ENCODE measurements at places on chromosomes 3 and 15.

GRCh38 chr15:100778831-100779288 is 100.8 kb upstream of the ALDH1A3 start:
- peak; percentile 69 for DNase-seq

- DNase-seq, result no peak
Measured at GRCh38 chr3:99837715-99838114, 20.1 kb downstream of the CMSS1 start.

DNA sequence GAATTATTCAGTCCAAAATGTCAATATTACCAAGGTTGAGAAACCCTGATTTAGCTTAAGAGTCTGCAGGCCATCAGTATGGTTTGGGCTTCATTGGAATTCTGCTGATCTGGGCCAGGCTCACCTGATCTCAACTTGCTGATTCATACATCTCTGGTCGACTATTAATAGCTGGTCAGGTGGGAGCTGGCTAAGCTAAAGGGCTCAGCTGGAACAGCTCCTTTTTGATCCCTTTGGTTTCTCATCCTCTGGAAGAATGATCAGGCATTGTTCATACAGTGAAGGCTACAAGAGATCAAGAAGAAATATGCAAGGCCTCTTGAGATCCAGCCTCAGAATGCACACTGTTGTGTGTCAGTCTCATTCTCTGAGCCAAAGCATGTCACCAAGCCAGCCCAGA is 123.3 kb upstream of the MME start:
- no peak for DNase-seq

DNA sequence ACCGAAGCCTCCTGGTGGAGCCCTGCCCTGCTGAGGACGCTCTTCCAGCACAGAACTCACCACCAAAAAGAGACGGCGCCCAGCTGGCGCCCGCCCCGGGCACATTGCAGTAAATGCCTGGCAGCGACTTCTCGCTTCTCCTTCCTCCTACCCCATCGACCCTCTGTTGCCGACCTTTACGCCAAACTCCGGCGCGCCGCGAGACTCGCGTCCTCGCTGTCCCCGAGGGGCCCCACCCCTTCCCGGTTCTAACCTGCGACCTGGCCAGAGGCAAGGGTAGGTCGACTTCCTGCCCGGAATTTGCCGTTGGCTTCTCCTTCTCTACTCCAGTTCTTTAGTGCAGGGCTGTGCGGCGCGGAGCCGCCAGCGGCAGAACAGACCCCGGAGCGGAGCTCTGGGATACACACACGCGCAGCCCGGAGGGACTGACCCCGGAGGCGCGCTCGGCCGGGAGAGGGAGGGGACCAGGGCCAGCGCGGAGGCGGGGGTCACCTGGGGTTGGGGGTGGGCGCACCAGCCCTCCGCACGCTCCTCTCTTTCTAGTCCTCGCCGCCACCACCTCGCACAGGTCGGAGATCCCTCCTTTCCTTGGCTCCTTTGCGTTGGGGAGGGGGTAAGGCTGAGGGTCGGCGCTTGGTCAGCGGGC is 226.6 kb upstream of the AZI2 start:
- peak; percentile 18 for DNase-seq

- DNase-seq, result no peak
Measured at GRCh38 chr15:78130466-78131294, 565 bp downstream of the CIB2 start.

DNA sequence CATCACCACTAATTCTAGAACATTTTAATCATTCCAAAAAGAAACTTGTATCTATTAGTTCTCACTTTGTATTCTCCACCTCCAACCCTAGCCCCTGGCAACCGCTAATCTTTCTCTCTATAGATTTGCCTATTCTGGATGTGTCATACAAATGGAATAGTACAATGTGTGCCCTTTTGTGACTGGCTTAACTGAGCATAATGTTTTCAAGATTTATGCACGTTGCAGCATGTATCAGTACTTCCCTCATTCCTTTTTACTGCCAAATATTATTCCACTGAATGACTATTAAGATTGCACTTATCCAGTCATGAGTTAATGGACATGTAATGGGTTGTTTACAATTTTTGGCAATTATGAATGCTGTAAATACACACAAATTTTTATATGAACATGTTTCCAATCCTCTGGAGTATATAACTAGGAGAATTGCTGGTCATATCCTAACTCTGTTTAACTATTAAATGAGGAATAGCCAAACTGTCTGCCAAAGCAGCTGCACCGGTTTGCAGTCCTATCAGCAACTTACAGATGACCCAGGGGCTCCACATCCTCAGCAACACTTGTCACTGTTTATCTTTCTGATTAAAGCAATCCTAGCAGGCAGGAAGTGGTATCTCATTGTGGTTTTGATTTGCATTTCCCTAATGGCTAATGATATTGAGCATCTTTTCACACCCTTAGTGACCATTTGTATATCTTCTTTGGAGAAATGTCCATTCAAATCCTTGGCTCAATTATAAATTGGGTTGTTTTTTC is 42.9 kb downstream of the DCUN1D1 start:
- no peak for DNase-seq

- no peak for DNase-seq
Measured at GRCh38 chr15:83278191-83278590, 6.3 kb downstream of the BNC1 start.

GRCh38 chr3:21435871-21436270 is 315.1 kb downstream of the ZNF385D start:
- DNase-seq, result peak; percentile 88

- no peak for DNase-seq
Measured at GRCh38 chr3:127136024-127136600, 56.8 kb upstream of the PRR23E start.

GRCh38 chr15:45855907-45856579 is 221.2 kb downstream of the SQOR start:
- no peak for DNase-seq

DNA sequence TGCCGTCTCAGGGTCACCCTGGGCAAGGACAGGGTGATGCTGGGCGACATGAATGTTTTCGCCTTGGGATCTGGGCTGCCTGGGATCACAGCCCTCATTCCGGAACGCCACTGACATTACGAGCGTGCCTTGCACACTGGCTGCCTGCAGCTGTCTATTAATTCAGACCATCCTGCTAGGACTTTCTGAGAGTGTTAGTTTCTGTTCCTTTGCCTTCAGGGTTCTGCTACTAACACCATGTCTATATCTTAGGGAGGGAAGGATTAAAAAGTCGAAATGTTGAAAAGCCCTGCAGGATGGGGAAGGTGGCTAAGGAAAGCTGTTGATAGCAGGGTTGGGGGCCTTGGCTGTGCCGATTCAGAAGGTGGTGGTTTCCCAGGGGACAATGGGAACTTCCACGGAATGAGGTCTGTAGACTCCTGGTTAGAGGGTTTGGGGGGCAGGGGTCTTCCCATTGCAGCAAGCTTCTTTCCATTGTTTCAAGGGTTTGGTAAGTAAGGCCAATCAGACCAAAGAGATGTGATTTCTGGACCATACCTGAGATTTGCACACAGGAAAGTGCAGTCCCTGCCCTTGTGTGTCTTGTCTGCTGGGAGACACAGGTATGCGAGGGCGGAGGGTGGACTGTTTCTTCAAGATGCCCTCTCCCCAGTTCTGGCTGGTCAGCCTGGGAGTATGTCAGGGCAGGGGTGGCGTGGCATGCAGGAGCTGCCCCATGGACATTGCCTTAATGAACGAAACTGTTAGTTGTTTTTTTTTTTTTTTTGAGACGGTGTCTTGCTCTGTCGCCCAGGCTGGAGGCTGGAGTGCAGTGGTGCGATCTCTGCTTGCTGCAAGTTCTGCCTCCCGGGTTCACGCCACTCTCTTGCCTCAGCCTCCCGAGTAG is 50.9 kb downstream of the RGMA start:
- DNase-seq, result no peak

DNA sequence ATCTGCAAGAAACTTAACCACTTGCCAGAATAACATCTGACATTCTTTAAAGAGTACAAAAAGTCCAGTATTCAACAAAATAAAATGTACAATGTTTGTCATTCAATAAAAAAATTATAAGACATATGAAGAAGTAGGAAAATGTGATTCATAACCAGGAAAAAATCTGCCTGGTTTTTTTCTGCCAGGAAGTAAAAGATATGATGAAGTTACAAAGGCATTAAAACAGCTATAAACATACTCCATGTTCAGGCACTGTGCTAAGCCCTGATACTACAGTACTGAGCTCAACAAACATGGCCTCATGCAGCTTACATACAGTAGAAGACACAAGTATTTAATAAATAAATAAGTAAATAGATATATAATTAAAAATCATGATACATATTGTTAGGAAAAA is 178.4 kb upstream of the STT3B start:
- no peak for DNase-seq

- peak; percentile 68 for DNase-seq
Measured at GRCh38 chr3:73602170-73602569, 22.6 kb downstream of the PDZRN3 start.

DNA sequence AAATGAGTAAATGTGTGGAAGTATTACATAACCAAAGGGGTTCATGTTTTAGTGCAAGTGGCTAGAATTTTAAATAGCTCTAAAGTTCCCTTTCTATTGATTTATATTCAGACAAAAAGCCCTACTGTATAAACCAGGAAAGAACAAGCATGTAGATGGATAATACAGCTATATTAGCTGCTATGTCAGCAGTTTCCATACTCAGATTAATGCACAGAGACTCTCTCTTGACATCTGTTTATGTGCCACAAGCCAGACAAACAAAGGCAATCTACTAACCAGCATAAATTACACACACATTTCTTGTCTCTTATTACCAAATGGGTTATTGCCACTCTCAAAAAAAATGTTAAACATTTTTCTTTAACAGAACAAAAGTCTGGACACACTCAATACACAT is 760.1 kb upstream of the NECTIN3 start:
- DNase-seq, result no peak

- no peak for DNase-seq
Measured at GRCh38 chr3:186225603-186226002, 116.7 kb upstream of the ETV5 start.

GRCh38 chr3:124126436-124127023 is 134.6 kb upstream of the ROPN1 start:
- no peak for DNase-seq

GRCh38 chr3:137347132-137347531 is 389.3 kb downstream of the IL20RB start:
- DNase-seq, result no peak

GRCh38 chr15:89140595-89140994 is 52.3 kb downstream of the ABHD2 start:
- DNase-seq, result no peak

DNA sequence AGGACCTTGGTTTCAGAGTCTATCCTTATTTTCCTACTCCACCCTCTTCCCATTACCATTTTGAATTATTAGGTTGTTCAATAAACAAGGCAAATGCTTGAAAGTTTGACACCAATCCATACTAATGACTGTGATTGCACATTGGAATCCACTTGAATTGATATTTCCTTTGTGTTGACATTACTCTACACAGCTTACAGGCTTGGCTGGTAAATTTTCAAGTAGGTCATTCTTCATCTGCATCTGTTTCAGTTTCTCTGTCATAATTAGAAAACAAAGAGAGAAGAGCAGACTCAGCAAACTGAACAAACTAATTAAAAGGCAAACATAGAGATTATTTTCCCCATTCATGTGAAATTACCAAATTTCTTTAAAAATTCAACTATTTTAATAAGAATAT is 732.9 kb upstream of the BCHE start:
- no peak for DNase-seq

GRCh38 chr15:61319892-61320291 is 90.8 kb upstream of the RORA start:
- DNase-seq, result no peak

DNA sequence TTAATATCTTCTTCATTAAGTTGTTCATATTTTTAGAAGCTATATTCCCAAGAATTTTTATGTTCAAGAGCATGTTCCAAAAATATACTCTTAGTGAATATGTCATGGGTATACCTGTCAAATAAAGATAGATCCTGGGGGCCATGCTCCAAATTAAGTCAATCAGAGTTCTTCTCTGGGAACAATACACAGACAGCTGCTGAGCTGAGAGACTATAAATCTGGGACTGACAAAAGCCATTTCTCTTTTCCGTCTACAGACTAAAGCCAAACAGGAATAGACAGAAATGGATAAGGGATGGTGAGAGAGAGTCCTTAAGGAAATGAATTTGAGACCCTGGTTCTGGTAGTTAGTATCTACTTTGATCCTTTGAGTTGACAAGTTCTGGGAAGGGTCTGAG is 465.1 kb upstream of the RASGRP1 start:
- DNase-seq, result no peak

GRCh38 chr15:96888764-96889163 is 558.3 kb downstream of the NR2F2 start:
- no peak for DNase-seq

DNA sequence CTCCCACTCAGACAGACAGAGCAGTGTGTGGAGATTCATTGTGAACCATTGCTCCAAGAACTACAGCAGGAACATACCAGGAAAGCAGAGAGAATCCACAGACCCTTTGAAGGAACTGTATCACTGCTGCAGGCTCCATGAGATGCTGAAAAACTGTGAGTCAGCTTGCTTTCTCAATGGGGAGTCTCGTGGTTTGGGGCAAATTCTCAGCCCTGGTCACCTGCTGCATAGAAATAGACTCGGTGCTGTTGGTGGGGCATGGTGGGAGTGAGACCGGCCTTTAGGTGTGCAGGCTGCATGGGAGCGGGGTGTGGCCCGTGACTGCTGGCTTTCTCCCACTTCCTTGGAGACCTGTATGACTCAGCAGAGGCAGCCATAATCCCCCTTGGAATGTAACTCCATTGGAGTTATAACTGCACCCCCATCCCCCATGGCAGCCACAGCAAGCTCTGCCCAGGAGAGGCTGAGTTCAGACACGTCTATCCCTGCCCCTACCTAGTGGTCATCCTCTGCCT is 35.6 kb downstream of the ALCAM start:
- no peak for DNase-seq

GRCh38 chr15:92808598-92809063 is 91.5 kb upstream of the CHD2 start:
- DNase-seq, result no peak

DNA sequence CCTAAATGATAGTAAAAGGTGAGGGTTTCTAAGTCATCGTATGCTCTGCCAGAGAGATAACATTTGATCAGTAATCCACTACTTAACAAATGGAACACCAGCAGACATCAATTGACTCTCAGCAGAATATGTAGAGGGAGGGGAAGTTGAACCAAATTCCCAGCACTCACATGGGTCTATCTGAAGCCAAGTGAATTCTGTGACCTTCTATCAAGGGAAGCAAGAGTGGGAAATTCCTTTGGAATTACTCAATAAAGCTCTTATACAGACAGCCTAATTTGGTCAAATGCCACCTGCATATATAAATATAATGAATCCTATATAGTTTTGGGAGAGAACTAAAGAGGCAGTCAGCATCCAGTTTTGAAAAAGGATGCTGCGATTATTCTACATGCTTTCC is 15.8 kb upstream of the KCNMB2 start:
- no peak for DNase-seq

GRCh38 chr3:106386050-106386449 is 517.2 kb upstream of the CBLB start:
- DNase-seq, result no peak

- no peak for DNase-seq
Measured at GRCh38 chr3:50139718-50140423, 15.3 kb upstream of the SEMA3F start.

- DNase-seq, result no peak
Measured at GRCh38 chr15:89783111-89783860, 7.2 kb downstream of the MESP2 start.

- DNase-seq, result no peak
Measured at GRCh38 chr15:49656734-49657133, 35.9 kb downstream of the DTWD1 start.

Measured in muscle of arm (tissue), 14 donors.